Amygdala (tissue), 56 donors: ENCODE measurements at places on chromosomes 16 and 17.

DNA sequence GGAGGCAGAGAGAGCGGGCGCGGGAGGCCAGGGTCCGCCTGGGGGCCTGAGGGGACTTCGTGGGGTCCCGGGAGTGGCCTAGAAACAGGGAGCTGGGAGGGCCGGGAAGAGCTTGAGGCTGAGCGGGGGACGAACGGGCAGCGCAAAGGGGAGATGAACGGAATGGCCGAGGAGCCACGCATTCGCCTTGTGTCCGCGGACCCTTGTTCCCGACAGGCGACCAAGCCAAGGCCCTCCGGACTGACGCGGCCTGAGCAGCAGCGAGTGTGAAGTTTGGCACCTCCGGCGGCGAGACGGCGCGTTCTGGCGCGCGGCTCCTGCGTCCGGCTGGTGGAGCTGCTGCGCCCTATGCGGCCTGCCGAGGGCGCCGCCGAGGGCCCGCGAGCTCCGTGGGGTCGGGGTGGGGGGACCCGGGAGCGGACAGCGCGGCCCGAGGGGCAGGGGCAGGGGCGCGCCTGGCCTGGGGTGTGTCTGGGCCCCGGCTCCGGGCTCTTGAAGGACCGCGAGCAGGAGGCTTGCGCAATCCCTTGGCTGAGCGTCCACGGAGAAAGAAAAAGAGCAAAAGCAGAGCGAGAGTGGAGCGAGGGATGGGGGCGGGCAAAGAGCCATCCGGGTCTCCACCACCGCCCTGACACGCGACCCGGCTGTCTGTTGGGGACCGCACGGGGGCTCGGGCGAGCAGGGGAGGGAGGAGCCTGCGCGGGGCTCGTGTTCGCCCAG lies 1.2 kb upstream of the CBX4 start:
- no peak for DNase-seq

DNA sequence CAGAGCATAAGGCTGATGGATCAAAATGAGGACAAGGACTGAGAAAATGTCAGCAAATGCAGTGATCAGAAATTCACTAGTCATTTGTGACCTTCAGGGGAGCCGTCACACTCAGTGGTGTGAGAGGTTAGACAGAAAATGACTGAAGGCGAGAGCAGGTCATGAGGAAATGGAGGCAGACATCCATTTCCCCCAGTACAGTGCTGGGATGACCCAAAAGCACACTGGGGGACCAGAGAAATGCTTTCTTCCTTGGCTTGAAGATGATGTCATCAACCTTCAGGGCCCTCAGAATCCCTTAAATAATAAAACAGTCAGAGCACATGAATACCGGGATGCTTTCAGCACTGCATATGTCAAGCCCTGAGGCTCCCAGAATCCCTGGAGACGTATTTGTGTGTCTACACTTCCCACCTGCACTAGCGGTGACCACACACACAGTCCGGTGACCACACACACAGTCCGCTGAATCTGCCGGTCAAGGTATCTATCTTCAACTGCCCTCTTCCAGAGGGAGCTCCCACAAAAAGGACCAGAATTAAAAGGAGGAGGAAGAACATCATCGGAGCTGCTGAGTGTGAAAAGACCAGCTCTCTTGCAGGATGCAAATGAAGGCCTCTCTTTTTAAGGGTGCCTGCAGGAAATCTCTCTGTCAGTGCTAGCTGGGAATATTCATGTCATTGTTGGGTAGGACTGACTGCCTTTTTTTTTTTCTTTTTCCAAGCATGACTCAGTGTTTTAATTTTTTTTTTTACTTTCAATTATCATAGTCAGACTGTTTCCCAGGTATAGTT lies 8.2 kb downstream of the UBE2O start:
- DNase-seq = no peak

- peak; percentile 21 for DNase-seq
Measured at GRCh38 chr17:16407911-16408588, 7.3 kb upstream of the TRPV2 start.

DNA sequence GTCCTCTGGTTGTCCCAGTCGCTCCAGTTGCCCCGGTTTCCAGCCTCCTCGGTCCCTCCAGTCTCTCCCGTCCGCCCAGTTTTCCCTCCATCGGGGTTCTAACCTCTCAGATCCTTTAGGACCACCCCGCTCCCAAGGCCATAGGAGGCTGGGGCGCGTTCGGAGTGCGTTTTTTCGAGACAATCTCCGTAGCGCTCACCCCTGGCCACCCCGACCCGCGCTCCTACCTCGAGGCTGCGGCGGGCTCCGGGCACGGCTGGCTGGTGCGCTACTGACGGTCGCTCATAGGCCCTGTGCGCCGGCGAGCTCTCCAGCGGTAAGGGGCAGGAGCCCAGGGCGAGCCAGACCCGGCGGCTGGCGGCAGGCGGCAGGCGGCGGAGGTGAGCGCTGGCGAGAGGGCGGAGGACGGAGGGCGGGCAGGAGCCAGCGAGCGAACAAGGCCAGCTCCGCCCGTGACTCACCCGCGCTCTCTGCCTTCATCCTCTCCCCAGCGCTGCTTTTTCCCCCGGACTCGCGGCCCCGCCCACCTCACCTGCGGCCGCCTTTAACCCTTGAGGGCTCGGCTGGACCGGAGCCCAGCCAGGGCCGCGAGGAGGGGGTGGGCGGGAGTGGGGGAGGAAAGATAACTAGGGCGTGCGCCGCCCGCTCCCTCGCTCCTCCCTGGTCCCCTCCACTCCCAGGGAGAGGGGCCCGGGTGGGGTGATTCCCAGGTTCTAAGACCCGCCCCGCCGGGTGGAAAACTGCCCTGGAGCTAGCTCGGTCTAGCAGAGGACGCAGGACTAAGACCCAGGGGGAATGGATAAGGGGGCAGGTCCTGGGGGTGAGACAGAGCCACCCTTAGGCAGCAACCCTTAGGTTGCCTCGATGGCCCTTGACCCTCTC lies at the start of gene SP6:
SP6 (minus strand) TSS at position 472 of the 882 bp plus-strand sequence. CDS start 2,734 bp downstream, outside the sequence.
- DNase-seq = no peak

DNA sequence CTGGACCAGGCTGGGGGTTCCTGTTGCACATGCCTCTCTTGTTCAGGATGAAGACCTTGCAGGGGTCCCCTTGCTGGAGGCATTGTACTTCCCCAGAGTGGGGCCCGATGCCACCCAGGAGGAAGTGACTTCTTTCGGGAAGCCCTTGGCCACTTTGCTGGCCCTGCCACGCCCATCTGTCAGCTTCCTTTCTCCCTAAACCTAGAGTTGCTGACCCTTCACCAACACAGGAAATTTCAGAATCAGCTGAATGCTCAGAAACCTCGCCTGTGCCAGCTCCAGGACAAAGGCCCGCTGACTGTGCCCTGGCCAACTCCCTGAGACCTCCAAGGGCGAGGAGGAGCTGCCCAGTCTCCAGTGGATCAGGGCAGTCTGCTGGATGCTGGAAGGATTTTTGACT lies 26.7 kb downstream of the WNT9B start:
- DNase-seq = no peak

DNA sequence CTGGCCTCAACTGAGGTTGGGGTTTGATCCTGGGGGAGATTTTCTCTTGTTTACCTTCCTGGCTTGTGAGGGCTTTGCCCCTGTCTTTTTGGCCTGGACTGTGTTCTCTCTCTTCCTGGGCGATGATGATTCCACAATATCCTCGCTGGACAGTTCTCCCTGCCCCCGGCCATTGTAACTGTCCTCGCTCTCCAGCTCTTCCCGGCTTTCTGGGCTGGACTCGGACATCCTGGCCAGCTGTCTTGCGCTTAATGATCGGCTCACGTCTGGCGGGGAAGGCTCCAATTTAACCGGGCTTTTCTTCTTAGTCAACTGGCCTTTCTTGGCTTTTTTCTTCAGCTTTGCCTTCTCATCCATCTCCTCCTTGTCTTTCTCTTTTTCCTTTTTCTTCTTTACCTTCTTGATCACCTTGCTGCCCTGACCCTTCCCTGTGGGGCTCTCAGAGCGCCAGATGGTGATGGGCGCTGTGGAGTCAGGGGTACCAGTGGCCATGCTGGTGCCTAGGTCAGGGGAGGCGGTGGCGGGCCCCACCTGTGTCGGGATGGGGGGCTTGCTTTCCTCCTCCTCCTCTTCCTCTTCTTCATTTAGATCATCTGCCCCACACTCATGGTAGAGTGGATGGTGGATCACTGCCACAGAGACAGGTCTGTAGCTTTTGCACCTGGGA lies 8.0 kb downstream of the PROCA1 start:
- DNase-seq = no peak

DNA sequence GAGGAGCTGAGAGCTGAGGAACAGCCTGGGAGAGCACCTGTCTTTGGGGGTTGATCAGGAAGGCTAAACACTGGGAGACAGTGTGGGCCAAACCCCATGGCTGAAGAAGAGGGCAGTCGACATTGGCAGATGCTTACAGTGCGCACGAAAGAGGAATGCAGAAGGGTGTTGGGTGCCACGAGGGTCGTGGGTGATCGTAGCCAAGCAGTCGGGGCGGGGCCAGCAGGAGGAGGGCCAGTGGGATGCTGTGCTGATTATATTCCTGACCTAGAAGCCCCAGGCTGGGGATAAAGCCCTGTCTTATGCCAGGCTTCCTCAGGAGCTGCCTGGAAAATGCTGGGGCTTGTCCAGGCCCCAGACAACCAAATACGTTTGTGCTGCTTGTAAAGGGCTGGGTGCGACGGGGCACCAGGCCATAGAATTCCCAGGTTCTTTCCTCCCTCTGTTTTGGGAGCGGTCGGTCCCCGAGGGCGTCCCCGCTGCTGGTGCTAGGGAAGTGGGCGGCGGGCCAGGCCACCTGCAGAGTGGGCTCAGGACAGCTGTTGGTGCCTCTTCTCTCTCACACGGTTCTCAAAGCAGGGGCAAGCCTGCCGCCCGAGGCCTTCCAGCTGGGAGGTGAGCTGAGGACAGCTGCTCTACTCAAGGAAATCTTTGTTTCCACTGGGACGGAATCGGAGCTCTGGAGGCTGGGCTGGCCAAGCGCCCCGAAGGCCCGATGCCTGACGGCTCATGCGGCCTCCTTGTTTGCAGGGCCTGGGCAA lies 10.0 kb downstream of the C1QTNF1 start:
- peak; percentile 59 for DNase-seq

- DNase-seq = no peak
Measured at GRCh38 chr17:80453998-80454556, 22.3 kb downstream of the NPTX1 start.

GRCh38 chr17:82374626-82375331 lies 3.2 kb downstream of the UTS2R start:
- DNase-seq = no peak

- DNase-seq = no peak
Measured at GRCh38 chr17:14320734-14321475, 20.0 kb downstream of the HS3ST3B1 start.
